ENCODE measurements at places on chromosomes 12 and 14. TPM values are rescaled to one million over a fixed set of nuclear protein-coding genes. Genes with fewer than 3 reads are reported as not detected.

DNA sequence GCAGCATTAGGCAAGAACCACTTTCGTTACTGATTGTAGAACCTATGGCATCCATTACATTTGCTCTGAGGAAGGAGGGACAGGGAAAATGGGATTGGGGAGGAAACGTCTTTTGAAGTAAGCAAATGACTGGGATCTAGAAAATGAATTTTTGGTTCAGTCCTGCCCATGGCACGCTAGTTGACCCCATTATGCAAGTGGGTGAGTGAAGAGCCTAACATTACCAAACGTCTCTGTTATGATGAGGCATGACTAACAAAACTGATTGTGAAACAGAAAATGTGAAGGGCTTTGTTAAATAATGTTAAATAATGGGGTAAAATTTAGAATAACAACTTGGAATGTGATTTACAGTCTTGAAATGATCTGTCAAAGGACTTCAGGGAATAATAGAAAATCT is 38.9 kb downstream of the CPSF2 start:
- no peaks in the 10 kb centered on the region for H3K4me1 ChIP-seq
- peaks cover 64% of the 10 kb centered on the region for H3K36me3 ChIP-seq
- no peak overlapping the region for H3K4me3 ChIP-seq
- H3K27me3 ChIP-seq: no peaks in the 10 kb centered on the region
- no peak overlapping the region for H3K27ac ChIP-seq
- DNase-seq: no peak

NELL2 gene
- total RNA-seq: 212 TPM

GRCh38 chr12:123934829-123935228 is 37.8 kb downstream of the CCDC92 start:
- H3K4me1 ChIP-seq: peaks cover 60% of the 10 kb centered on the region
- H3K4me3 ChIP-seq: no peak overlapping the region
- no peak overlapping the region for H3K27ac ChIP-seq
- H3K27me3 ChIP-seq: peaks cover 24% of the 10 kb centered on the region

DNA sequence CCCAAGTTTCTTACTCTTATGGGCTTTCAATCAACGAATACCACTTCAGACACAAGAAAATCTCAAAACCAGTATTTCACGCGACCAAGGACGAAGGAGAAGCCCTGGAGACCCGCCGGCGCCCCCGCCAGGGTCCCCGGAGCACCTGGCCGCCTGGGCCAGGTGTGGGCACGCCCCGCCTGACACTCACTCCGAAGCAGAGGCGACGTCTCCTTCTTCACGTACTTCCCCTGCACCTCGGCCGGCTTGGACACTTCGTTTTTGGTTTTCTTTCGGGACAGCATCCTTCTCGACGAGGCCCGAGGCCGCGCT is 466 bp downstream of the SAV1 start:
- H3K4me1 ChIP-seq: peaks cover 8% of the 10 kb centered on the region
- H3K27me3 ChIP-seq: no peaks in the 10 kb centered on the region
- H3K27ac ChIP-seq: no peak overlapping the region
- no peaks in the 10 kb centered on the region for H3K36me3 ChIP-seq
- DNase-seq: peak; percentile 37
- H3K4me3 ChIP-seq: peak overlapping the region; percentile 88

ACTN1 gene
- 110 TPM for total RNA-seq

- peak overlapping the region; percentile 98 for H3K4me3 ChIP-seq
- H3K36me3 ChIP-seq: peaks cover 15% of the 10 kb centered on the region
- DNase-seq: peak; percentile 56
These were observed 479 bp downstream of the KDM5A start for GRCh38 chr12:388541-389141.

GRCh38 chr12:58592475-58593207 is 327.7 kb downstream of the LRIG3 start:
- DNase-seq: no peak
- no peaks in the 10 kb centered on the region for H3K27me3 ChIP-seq
- no peaks in the 10 kb centered on the region for H3K36me3 ChIP-seq
- H3K4me1 ChIP-seq: no peaks in the 10 kb centered on the region

GRCh38 chr12:15015121-15015520 is 42.3 kb downstream of the PDE6H start:
- H3K27ac ChIP-seq: no peak overlapping the region
- H3K36me3 ChIP-seq: no peaks in the 10 kb centered on the region
- no peak overlapping the region for H3K4me3 ChIP-seq
- no peaks in the 10 kb centered on the region for H3K4me1 ChIP-seq

RFX4 gene
- not detected for total RNA-seq

BBOF1 gene
- 2.3 TPM for total RNA-seq

- no peak for DNase-seq
- no peaks in the 10 kb centered on the region for H3K36me3 ChIP-seq
- peaks cover 49% of the 10 kb centered on the region for H3K27me3 ChIP-seq
- peaks cover 10% of the 10 kb centered on the region for H3K4me1 ChIP-seq
- H3K27ac ChIP-seq: no peak overlapping the region
These were observed 3.0 kb downstream of the SSTR1 start for GRCh38 chr14:38210587-38211216.

ZC2HC1C gene
- 1.3 TPM for total RNA-seq

RNF34 gene
- total RNA-seq: 84.8 TPM

ENDOU gene
- not detected for total RNA-seq

DNA sequence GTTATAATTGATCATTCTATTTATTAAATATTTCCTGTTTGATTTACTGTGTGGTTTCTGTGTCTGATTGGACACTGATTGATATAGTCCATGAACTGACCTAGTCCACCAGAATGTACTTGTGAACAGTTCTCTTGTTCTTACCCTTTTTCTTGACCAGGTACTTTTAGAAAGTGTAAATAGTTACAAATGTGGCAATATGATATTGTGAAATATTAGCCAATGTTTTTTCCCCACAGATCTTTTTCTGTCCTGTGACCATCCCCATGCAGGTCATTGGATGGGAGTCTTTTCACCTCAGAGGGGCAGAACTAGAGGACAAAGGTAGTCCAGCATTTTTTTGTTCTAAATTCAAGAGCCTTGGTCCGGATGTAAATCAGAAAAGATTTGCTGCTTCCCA is 8.3 kb upstream of the CRY1 start:
- no peaks in the 10 kb centered on the region for H3K36me3 ChIP-seq
- no peak overlapping the region for H3K4me3 ChIP-seq

- H3K36me3 ChIP-seq: no peaks in the 10 kb centered on the region
- no peaks in the 10 kb centered on the region for H3K27me3 ChIP-seq
- DNase-seq: no peak
- peaks cover 6% of the 10 kb centered on the region for H3K4me1 ChIP-seq
- H3K27ac ChIP-seq: no peak overlapping the region
These were observed 9.0 kb downstream of the GPR84 start for GRCh38 chr12:54355104-54355815.

GRCh38 chr12:2288875-2289274 is 236.1 kb downstream of the CACNA1C start:
- peaks cover 16% of the 10 kb centered on the region for H3K27me3 ChIP-seq
- H3K27ac ChIP-seq: no peak overlapping the region
- no peaks in the 10 kb centered on the region for H3K4me1 ChIP-seq
- DNase-seq: no peak

DNA sequence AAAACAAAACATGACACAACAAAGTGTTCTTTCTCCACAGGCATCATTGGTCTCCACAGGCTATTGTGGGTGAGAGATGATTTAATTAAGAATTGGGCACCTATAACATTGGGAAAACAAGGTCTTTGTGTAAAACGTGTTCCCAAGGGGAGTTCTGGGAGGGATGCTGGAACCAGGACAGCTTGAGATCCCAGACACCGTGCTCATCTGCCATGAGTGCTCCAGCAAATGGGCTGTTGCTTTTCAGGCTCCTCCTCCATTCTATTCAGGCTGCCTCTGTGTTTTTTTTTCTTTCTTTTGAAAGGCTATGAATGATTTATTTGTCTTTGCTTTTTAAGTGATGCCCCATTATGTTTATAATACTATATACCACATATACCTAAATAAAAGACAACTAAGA is 122.4 kb downstream of the DACT1 start:
- no peak overlapping the region for H3K27ac ChIP-seq
- no peaks in the 10 kb centered on the region for H3K27me3 ChIP-seq
- H3K4me1 ChIP-seq: no peaks in the 10 kb centered on the region
- H3K36me3 ChIP-seq: no peaks in the 10 kb centered on the region
- DNase-seq: no peak

GRCh38 chr12:49131051-49131893 is at the start of gene TUBA1B:
TUBA1B (minus strand) TSS chr12:49131395; CDS start chr12:49131300, 95 bp downstream.
- H3K27me3 ChIP-seq: no peaks in the 10 kb centered on the region
- H3K36me3 ChIP-seq: peaks cover 4% of the 10 kb centered on the region
- peak; percentile 90 for DNase-seq
- H3K4me3 ChIP-seq: peak within 1 kb of the TSS; percentile 100

TMPRSS12 gene
- not detected for total RNA-seq

GRCh38 chr14:83529531-83529930 is 1995.9 kb upstream of the SEL1L start:
- no peaks in the 10 kb centered on the region for H3K27me3 ChIP-seq
- no peak for DNase-seq
- no peaks in the 10 kb centered on the region for H3K4me1 ChIP-seq
- H3K36me3 ChIP-seq: no peaks in the 10 kb centered on the region

DNA sequence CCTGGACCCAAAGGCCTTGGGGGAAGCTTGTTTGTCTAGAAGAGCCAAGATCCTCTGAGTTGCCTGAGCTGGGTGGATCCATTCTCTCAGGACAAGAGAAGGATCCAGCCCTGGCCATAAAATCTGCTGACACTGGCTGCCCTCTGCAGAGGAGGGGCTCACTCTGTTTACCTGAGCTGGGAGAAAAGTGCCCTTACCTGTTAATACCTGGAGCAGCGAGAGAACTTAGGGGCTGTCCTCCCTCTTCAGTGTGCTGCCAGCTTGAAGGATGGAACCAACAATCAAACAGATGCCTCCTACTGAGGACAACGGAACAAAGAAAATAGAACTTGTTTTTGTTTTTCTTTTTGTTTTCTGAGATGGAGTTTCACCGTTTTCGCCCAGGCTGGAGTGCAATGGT is 7.3 kb upstream of the KRT7 start:
- no peak overlapping the region for H3K4me3 ChIP-seq
- H3K36me3 ChIP-seq: no peaks in the 10 kb centered on the region
- H3K27ac ChIP-seq: no peak overlapping the region
- no peak for DNase-seq
- peaks cover 33% of the 10 kb centered on the region for H3K27me3 ChIP-seq
- H3K4me1 ChIP-seq: no peaks in the 10 kb centered on the region

GRCh38 chr14:29629839-29630238 is 297.8 kb downstream of the PRKD1 start:
- H3K27me3 ChIP-seq: no peaks in the 10 kb centered on the region
- no peak for DNase-seq
- no peak overlapping the region for H3K4me3 ChIP-seq
- H3K36me3 ChIP-seq: no peaks in the 10 kb centered on the region
- H3K27ac ChIP-seq: no peak overlapping the region
- no peaks in the 10 kb centered on the region for H3K4me1 ChIP-seq

HSPB8 gene
- total RNA-seq: not detected

NPFF gene
- not detected for total RNA-seq

DNA sequence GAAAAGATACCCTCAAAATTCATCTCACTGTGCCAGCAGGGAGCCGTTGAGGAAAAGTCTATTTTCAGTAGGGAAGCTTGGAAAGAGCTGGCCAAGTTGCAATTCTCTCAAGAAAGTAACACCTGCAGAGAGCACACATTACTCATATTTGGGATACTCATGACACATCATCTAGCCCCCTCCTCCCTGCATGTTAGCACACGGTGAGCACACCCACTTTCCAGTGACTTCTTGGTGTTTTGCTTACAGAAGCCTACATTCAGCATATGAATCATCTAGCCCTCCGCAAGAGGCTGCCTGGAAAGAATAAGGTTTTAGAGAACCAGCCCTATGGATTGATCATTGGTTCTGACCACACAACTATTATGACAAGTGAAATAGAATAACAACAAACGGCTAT is 124.5 kb downstream of the PTPRO start:
- no peak for DNase-seq
- H3K4me3 ChIP-seq: no peak overlapping the region
- no peaks in the 10 kb centered on the region for H3K4me1 ChIP-seq
- H3K27me3 ChIP-seq: no peaks in the 10 kb centered on the region
- no peak overlapping the region for H3K27ac ChIP-seq

DNA sequence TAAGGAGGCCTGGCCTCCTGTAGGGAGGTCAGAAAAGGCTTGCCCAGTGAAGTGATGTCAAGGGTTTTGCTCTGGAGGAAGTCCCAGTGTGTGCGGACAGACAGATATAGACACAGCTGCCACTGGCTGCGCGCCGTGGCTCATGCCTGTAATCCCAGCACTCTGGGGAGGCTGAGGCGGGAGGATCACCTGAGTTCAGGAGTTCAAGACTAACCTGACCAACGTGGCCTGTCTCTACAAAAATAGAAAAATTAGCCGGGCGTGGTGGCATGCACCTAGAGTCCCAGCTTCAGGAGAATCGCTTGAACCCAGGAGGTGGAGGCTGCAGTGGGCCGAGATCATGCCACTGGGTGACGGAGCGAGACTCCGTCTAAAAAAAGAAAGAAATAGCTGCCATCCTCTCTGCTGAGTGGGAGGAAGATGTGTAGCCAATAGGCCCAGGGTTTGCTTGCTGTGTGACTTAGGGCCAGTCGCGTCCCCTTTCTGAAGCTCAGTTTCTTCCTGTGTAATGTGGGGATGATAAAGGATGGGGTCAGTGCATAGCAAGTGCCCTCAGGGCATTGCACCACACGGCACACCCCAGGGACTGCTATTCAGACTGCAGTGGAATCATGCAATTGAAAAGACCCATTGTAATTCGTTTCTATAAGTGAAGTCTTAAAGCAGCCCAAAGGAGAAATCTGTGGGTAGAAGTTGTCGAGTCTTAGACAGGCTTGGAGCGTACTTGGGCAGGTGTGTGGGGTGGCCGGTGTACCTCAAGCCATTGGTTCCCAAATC is 18.7 kb upstream of the MLEC start:
- no peaks in the 10 kb centered on the region for H3K36me3 ChIP-seq
- DNase-seq: no peak
- no peak overlapping the region for H3K27ac ChIP-seq
- H3K4me3 ChIP-seq: no peak overlapping the region

ACRBP gene
- 5.4 TPM for total RNA-seq

STXBP6 gene
- total RNA-seq: 0.25 TPM

Data from T-cell (primary cell).